ENCODE measurements at places on chromosomes 2 and 18. TPM values are rescaled to one million over a fixed set of nuclear protein-coding genes. Genes with fewer than 3 reads are reported as not detected.
A peak's percentile ranks its signal among the peaks of the same experiment; 100 is the strongest.

GRCh38 chr2:241814643-241815476 is 5.9 kb downstream of the NEU4 start:
- H3K27me3 ChIP-seq = no peaks in the 10 kb centered on the region
- no peak overlapping the region for H3K4me3 ChIP-seq
- H3K4me1 ChIP-seq = no peaks in the 10 kb centered on the region
- peak overlapping the region; percentile 50 for H3K27ac ChIP-seq
- no peak for DNase-seq

DNA sequence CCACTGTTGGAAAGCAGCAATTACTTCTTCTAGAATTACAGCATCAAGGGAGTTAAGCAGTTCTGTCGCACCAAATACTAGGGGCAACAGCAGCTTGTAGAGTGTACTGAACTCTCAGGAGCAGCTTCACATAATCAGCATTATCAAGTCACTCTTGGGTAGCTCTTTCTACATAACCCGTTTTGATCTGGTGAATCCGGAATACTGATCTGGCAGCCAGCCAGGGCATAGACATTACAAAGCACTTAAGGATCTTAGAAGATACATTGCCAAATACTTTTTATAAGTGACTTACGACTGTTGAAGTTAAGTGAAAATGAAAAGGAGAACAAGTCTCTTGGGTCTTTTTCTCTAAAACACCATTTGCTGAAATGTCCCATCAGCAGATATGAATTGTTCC is 73.2 kb upstream of the NETO1 start:
- H3K4me3 ChIP-seq = no peak overlapping the region
- H3K27me3 ChIP-seq = no peaks in the 10 kb centered on the region
- H3K27ac ChIP-seq = no peak overlapping the region
- DNase-seq = no peak
- no peaks in the 10 kb centered on the region for H3K4me1 ChIP-seq

- H3K4me3 ChIP-seq = no peak overlapping the region
- peaks cover 16% of the 10 kb centered on the region for H3K36me3 ChIP-seq
- no peak overlapping the region for H3K27ac ChIP-seq
- DNase-seq = no peak
- peaks cover 22% of the 10 kb centered on the region for H3K4me1 ChIP-seq
Observed at GRCh38 chr2:97969081-97970067, 26.4 kb downstream of the TMEM131 start.

DNA sequence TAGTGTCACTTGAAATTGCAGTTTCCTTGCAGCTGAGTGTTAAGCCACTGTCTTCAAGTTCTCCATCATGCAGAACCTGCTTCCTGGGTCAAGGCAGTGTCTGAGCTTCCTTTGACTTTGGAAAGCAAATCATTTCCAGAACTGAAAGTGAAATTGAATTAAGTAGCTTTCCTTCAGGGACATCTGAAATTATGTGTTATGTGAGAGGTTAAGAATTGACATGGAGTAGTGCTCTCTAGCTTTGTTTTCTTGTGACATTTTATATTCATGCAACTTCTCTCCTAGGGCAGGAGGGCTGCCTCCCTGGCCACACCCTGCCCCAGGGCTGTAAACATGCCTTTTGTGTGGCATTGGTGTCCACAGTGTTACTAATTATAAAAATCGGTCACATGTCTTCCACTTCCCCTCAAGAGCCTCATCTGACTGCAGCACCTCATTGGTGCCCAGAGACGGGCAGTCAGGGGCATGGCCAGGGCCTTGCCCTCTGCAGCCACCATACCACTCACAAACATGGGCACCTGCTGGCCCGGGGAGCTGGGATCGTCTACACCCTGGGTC is 14.4 kb downstream of the RAB12 start:
- H3K27ac ChIP-seq = no peak overlapping the region
- H3K4me3 ChIP-seq = no peak overlapping the region
- peaks cover 3% of the 10 kb centered on the region for H3K36me3 ChIP-seq
- H3K27me3 ChIP-seq = no peaks in the 10 kb centered on the region
- no peak for DNase-seq
- peaks cover 43% of the 10 kb centered on the region for H3K4me1 ChIP-seq

DNA sequence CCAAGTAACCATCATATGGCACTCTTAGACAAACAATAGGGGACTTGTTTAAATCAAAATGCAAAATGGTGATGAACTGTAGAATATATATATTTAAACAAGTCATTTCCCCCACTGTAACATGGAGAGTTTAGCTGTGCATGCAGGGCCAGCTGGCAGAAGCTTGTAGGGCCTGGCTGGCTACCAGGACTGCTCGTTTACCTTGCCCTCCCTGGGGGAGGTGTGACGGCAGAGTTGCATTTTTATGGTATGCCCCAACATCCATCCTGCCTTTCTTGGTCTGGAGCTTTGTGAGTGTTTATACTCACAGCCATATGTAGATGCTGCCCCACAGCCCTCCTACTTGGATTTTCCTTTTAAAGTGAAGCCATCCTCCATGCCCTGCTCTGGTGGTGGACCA is 101.7 kb upstream of the ZFP36L2 start:
- no peak for DNase-seq
- no peak overlapping the region for H3K4me3 ChIP-seq
- H3K27ac ChIP-seq = no peak overlapping the region
- H3K36me3 ChIP-seq = peaks cover 30% of the 10 kb centered on the region

GRCh38 chr2:101610750-101611315 is 86.7 kb upstream of the MAP4K4 start:
- H3K4me3 ChIP-seq = no peak overlapping the region
- H3K27ac ChIP-seq = no peak overlapping the region
- H3K4me1 ChIP-seq = no peaks in the 10 kb centered on the region
- no peak for DNase-seq
- no peaks in the 10 kb centered on the region for H3K27me3 ChIP-seq

RALB gene
- 29.3 TPM for total RNA-seq

TMEM17 gene
- total RNA-seq = 4.0 TPM

MYO5B gene
- 0.25 TPM for total RNA-seq

All from neural crest cell (in vitro differentiated cells).